ENCODE measurements at places on chromosomes 2 and 18.

GRCh38 chr2:105774781-105775337 lies 30.1 kb downstream of the NCK2 start:
- no peak for DNase-seq

GRCh38 chr2:15069149-15069548 lies 436.6 kb downstream of the LRATD1 start:
- DNase-seq = no peak

DNA sequence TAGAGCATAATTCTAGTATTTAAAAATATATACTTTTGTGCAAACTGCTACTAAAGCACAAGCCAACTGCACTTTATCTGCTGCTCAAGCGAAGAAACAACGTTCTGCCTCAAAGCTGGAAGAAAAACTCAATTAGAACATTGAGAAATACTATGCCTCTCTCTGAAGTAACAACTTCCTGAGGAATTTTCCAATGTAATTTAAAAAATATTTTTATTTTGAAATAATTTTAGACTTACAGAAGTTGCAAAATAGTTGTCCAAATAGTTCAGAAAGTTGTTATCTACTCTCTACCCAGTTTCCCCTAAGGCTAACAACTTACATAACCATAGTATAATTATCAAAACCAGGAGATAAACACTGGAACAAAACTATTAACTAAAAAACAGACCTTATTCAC lies 12.3 kb upstream of the POLI start:
- DNase-seq = no peak

DNA sequence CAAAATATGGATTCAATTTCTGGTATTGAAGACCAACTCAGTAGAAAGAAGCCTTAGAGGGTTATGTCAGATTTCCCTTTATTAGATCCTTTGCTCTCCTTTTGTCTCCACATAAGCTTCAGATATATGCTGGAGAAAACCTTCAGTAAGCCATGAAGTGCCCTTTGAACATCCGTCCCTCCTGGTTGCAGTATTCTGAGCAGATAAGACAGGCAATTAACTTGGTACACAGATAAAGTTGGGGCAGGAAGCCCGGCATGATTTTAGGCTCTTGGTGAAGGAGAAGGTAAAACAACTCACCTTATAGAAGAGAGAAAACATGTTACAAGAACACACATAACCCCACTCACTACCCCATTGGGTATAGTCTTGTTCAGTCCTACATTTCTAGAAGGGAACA lies 76.4 kb downstream of the SRD5A2 start:
- no peak for DNase-seq

DNA sequence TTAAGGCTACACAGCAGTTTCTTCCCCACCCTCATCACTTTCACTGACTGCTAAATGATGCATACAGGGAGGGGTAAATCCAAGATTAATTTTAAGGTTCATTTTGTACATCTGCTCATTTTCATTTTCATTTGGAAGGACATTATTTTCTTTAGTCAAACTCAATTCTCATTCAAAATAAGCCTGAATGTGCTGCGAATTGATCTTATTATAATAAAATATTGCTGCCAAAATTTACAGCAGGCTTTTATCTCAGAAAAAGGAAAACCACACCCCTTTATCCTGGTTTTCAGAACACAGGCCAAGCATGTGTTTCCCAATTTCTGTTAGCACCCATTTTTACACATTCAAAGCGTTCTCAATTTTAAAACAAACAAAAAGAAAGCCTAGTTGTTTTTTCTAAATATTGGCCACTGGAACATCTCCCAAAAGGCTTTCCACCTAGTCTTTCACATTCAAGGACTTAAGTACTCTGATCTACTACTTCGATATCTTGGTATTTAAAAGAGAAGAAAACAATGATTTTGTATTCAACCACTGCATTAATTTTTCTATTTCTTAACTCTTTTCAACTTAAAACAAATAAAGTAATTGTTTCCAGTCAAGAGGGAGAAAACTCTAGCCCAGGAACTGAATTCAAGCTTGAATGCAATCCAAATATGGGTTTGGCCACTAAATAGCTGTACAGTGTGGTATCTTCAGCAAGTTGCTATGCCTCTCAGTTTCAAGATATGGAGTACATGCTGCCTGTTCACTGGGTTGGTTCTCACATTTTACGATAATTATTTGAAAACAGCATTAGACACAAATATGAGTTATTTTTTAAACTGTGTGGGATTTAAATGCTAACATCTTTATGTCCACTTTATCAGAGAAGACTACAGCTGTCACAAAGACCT lies 52.5 kb downstream of the CDH2 start:
- no peak for DNase-seq

DNA sequence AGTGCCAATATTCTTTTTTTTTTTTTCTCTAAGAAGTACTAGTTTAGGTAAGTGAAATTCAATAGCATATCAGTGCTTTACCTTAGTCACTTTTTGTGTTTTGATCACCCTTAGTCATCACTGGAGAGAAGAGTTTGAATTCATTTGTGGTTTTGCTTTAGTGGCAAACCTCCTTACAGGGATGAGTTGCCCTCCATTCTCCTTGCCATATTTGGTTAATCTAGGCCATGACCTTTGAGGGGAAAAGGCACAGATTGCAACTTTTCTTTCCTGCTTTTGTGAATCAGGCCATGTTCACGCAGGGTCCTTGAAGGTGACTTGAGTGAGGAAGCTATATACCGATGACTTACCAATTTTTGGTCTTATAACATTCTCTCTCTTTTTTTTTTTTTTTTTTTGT lies 34.4 kb downstream of the PLEKHA3 start:
- DNase-seq = no peak

DNA sequence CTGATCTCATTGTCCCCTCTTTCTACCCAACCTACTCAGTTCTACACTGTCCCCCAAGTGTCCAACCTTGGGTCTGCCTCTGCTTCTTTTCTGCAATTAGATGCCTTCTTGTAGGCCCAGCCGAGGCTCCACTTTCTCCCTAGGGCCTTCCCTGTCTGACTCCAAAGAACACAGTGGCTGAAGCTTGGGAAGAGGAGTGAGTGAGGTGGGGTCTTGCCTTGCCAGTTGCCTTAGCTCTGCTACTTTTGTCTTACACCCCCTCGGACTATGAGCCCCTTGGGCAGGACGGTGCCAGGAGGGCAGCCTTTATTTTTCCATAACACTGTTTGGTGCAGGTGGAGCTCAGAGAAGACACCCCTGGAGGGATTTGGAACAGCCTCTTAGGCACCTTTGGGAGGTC lies 345.1 kb downstream of the CYP26B1 start:
- no peak for DNase-seq

- no peak for DNase-seq
These were observed 222.0 kb upstream of the COPS8 start for GRCh38 chr2:236863729-236864126.

DNA sequence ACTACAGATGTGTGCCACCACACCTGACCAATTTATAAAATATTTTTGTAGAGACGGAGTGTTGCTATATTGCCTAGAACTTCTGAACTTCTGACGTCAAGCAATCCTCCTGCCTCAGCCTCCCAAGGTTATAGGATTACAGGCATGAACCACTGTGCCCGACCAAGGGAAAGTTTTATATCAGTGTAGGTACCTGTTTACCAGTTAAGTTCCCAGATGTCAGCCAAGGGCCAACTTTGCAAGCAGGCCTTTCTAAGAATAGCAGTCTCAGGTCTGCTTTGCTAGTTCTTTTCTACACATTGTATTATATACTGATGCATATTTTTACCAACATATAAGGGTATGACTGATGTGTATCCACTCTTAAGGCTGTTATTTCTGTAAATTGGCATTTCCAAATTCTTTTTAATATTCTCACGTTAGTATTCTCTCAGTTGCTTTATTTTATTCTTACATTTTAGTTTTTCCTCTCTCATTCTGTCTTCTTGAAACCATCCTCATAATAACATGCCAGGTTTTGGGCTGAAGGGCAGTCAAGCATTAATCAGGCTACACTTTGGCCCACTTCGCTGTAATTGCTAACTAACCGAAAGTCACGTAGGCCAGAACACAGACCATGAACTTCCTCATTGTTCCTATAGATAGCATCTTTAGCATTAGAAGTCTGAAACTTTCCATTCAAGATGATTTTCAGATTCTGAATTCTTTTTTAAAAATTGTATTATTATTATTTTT lies 25.0 kb upstream of the CXXC1 start:
- no peak for DNase-seq

DNA sequence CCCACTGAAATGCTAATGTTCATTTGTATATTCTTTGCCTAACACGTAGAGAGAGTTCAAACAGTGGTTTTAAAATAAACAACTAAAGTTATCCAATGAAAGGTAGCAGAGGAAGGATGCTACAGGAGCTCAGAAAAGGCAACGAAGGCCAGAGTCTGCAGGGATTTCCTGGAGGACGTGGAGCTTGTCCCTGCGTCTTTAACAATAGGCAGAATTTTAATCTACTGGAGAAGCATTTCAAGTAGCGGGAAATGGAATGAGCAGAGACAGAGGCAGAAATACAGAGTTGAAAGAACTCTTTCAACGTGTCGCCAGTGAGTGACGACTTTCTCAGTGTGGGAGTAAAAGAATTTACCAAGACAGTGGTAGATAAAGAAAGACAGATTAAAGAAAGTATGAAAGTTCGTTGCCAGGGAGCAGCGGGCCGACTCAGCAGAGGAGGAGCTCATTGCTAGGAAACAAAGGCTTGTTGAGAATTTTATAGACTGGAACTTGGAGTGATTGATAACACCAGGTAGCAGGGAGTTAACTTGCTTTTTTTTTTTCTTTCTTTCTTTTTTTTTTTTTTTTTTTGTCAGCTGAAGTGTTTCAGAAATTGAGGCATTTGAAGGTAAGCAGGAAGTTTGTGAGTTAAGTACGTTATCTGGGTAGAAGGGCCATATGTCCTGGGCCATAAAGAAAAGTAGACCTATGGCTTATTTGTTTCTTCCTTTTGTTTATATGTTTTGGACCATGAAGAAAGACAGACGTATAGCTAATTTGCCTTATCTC lies 625 bp upstream of the NBAS start:
- DNase-seq = peak; percentile 69

- DNase-seq = peak; percentile 76
These were observed 264.0 kb downstream of the LRATD1 start for GRCh38 chr2:14896330-14897030.

- DNase-seq = no peak
These were observed 22.0 kb downstream of the GALNT1 start for GRCh38 chr18:35603528-35603927.

- DNase-seq = no peak
These were observed 33.2 kb downstream of the OSGEPL1 start for GRCh38 chr2:189729430-189729829.

DNA sequence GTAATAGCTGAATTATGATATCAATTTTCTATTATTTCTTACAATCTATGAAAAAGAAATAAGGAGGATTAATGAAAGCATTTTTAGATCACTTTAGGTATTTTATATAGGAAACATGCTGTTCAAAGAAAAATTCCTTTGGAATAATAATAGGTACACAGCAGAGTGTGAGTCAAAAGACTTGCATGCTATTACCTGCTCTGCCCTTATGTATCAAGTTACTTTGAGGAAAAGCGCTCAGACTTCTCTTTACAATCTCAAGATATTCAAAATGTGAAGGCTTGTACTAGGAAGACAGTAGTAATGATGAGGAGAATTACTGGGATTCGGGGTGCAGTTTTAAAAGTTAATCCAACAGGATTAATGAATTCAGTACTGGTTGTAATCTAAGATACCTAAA lies 29.1 kb upstream of the RNU4ATAC start:
- no peak for DNase-seq

DNA sequence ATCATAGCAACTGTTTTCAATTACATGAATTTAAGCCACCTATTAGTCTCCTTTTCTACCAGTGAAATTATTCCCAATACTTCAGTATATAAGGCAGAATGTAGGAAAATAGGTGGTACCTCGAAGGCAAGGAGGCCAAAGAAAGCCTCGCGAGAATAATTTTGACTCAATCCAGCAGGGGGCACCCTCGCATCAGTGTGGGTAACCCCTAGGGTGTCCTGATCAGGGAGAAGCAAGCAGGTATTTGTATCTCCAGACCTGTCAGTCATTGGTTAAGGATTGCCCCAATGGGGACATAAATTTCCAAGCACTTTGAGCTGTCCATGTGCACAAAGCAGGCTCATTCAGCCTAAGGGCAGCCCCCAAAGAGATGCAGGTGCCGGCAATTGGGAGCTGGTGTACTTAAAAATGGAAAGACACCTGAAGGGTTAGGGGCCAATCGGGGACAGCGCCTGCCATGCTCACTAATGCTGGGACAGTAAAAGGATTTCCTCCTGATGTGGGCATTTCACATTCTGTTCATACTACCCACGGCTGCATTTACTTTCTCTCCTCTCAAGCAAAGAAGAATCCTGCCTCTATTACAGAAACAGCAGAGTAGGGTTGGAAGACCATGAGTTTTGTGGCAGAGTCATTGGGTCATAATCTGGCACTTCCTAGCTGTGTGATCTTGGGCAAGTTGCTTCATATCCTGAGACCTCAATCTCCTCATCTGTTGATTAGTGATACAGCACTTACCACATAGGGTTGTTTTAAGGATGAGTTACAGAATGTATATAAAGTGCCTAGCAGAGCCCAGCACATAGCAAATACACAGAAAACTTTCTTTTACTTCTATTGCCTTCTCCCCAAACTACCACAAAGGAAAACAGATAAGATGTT lies 136.1 kb downstream of the ICOS start:
- DNase-seq = no peak

DNA sequence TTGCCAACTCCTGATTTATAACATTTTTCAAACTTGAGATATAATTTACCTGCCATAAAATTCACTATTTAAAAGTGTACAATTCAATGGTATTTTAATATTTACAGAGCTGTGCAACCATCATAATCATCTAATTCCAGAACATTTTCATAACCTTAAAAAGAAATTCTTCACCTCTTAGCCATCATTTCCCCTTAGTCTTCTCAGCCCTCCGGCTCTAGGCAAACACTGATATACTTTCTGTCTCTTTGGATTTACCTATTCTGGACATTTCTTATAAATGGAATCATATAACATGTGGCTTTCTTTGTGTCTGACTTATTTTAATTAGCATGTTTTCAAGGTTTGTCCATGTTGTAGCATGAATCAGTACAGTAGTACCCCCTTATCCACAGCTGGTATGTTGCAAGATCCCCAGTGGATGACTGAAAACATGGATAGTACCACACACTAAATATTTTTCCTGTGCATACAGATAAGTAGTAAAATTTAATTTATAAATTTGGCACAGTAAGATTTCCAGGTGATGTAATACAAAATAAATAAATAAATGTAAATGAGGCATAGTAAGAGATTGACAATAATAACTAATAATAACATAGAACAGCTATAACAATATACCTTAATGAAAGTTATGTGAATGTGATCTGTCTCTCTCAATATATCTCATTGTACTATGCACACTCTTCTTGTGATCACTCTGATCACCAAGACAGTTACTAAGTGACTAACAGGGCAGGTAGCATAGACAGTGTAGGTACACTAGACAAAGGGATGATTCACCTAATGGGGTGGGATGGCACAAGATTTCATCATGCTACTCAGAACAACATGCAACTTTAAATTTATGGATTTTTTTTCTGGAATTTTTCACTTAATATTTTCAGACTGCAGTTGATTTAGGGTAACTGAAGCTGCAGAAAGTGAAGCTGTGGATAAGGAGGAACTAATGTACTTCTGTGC lies 73.1 kb downstream of the RAB3GAP1 start:
- peak; percentile 27 for DNase-seq
